ENCODE measurements at places on chromosomes 3 and 15.

GRCh38 chr3:116940719-116941118 is 231.1 kb downstream of the TUSC7 start:
- no peak for DNase-seq

DNA sequence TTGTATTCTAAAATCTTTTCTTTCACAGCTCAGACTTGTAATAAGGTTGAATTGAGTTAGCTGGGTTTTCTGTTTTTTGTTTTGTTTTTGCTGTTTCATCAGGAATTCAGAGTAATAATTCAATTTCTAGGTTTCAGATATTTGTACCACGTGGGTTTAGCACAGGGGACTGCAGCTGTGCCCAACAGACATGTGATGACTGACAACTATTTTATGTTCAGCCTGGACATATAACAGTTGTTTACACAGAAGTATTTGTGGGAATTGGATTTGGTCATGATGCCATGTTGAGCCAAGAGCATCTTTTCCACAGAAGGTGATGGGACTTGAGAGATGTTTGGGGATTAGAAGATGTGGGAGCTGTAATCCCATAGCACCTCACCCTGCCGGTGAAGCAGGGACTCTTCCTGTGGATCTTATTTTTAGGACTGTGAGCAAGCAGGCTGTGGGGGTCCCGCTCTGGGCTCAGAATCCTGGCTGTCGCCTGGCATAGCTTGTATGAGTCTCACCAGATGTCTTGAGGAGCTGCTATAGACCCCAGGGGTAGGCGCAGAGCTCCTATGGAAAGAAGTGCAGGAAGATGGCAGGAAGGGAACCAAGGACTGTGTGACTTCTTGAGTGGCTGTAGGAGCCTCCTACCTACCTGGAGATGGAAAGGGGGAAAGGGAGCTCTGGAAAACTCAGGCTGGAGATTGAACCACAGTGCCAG is 23.7 kb downstream of the PXYLP1 start:
- DNase-seq, result no peak

GRCh38 chr3:65761446-65762234 is 277.1 kb downstream of the MAGI1 start:
- no peak for DNase-seq

- DNase-seq, result peak; percentile 80
Observed at GRCh38 chr15:72199721-72200212, 2.2 kb upstream of the GRAMD2A start.

DNA sequence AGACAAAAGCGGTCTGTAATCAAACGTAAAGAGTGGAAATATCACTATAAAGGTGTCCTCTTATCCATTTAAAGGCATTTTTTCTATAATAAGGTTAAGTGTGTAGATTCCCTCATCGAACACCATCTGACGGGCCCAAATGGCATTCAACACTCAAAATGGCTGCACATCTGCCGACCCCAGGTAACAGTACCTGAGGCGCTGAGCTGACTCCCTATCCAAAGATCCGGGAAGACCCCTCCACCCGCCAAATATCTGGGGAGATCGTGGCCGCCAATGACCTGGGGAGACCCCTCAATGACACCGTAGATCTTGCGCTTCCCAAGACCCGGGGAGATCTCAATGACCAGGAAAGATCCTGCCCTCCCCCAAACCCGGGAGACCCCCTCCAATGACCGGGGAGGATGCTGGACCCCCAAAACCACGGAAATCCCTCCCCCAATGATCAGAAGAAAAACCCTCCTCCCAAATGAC is 476 bp downstream of the IP6K2 start:
- DNase-seq, result peak; percentile 10

DNA sequence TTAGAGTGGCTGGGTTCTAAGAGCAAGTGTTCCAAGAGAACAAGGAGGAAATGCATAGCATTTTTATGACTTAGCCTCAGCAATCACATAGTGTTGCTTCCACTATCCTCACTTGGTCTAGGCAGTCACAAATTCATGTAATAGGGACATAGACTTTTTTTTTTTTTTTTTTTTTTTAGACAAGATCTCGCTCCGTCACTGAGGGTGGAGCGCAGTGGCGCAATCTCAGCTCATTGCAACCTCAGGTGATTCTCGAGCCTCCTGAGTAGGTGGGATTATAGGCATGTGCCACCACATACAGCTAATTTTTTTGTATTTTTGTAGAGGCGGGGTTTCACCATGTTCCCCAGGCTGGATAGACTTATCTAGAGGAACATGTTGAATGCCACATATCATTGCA is 4.7 kb upstream of the GNB4 start:
- no peak for DNase-seq
